ENCODE measurements at places on chromosomes 7 and 10.

GRCh38 chr10:66786709-66787108 is 139.1 kb upstream of the LRRTM3 start:
- no peak for DNase-seq

DNA sequence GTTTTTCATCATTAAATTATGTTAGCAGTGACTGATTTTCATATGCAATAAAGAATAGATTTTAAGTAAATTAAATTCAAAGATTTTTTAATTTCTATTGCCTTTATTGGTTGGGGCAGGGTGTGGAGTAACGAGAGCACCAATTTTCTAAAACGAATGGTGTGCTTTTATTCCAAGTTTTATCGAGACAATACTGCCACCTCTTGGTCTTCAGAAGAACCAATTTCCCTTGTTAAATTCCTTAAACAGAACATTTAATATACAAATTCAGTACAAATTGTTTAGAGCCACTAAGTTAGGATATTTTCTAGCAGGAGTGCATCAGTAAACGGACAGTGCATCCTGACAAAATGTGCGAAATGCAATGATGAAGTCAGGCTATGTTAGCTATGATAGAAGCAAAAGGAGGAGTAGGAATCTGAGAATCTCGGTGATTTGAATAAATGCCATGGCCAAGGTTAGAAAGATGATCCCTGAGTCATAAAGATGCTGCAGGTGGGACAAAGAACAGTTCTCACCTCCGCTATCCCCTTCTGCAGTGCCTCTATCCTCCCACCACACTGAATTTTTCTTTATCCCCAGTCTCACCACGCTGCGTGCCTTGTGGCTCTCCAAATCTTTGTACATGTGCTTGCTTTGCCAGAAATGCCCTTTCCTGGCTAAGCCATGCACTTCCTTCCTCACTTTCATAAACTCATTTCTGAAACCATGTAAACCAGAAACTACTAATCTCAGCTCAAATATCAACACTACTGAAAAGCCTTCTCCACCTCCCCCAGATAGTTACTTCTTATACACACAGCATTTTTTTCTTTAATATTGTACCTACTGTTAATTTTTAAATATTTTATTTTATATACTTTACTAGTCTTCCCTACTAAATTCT is 31.9 kb upstream of the AGBL3 start:
- no peak for DNase-seq

DNA sequence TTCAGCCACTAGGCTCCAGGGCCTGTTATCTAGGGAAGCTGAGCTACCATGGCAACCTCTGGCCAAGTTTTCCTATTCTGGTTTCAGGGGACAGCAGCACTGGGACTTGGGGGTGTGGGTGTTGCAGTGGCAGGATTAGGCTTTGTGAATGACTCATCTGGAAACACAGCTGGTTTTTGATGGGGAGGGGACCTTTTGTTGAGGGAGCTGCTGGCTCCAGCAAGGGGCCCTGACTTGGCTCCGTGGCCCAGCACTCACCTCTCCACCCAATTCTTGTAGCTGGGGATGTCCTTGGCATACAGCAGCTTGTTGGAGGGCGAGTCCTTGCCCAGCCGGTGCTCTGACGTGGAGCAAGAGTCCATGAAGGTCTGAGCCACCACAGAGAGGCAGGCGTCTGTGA is 435.9 kb downstream of the PLXNA4 start:
- no peak for DNase-seq

DNA sequence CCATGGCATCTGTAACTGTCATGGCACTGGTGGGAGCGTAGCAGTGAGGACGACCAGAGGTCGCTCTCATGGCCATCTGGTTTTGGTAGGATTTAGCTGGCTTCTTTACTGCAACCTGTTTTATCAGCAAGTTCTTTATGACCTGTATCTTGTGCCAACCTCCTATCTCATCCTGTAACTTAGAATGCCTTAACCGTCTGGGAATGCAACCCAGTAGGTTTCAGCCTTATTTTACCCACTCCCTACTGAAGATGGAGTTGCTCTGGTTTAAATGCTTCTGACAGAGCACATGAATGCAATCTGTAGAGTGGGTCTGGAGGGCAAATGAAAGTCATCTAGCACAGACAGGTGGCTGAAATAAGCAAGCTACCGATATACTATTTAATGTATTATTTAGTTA is 55.3 kb upstream of the OPN4 start:
- no peak for DNase-seq

DNA sequence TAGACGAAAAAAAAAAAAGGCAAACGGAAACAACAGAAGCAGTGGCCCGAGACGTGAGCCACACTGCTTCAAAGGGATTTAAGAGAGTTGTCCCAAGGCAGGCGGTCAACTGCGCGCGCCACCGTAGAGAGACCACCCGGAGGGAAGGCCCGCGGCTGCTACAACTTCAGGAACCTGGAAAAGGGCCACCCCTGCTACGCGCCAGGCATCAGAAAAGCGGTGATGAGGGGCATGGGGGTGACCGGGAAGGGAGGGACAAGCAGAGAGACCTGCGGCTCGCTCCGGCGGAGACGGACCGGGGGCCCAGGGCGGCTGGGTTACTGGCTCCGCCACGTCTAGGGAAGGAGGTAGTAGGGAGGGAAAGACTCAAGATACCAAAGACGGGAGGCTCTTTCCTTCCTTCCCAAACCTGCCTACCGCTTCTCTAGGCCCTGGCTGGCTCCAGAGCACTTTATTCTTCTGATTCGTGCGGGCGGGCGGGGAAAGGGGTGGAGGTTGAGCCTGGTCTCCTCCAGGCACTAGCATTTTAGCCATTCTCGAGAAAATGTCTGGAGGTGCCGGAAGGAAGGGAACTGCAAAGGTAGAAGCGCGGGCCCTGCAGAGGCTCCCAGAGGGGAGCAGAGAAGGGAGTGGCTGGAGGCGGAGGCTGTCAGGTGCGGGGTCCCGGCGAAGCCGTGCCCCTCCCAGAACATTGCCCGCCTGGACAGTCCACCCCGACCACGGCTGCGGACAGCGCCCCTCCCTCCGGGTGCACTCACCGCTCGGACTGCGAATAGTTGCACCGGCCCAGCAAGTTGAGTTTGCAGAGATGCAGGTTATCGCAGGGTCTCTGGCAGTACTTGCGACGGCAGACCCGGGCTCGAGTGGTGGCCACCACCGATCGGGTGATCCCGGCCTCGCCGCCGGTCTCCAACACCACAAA is 993 bp downstream of the ZC3HAV1 start:
- DNase-seq = peak; percentile 67

- no peak for DNase-seq
Observed at GRCh38 chr10:78777466-78777865, 291.3 kb upstream of the ZMIZ1 start.
